ENCODE measurements at places on chromosomes 16 and 17.

DNA sequence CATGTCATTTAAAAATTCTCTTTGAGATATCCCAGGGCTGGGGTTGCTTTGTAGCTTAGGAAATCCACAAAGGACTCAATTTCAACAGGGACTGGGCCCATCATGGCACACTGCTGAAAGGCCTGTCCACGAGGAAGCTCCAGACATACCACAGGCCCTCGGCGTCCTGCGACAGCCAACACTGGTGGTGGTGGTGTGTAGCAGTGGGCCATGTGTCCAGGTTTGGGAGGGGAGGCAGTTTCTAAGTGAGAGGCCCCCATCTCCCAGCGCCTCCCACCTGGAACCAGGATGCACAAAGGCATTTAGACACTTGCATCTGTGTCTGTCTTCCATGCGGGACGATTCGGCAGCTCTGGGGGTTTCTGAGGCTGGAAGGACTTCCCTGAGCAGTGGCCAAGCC, 65.2 kb upstream of the ZNF423 start:
- no peak for DNase-seq

- DNase-seq = no peak
Observed at GRCh38 chr17:51245535-51245934, 14.3 kb downstream of the MBTD1 start.

DNA sequence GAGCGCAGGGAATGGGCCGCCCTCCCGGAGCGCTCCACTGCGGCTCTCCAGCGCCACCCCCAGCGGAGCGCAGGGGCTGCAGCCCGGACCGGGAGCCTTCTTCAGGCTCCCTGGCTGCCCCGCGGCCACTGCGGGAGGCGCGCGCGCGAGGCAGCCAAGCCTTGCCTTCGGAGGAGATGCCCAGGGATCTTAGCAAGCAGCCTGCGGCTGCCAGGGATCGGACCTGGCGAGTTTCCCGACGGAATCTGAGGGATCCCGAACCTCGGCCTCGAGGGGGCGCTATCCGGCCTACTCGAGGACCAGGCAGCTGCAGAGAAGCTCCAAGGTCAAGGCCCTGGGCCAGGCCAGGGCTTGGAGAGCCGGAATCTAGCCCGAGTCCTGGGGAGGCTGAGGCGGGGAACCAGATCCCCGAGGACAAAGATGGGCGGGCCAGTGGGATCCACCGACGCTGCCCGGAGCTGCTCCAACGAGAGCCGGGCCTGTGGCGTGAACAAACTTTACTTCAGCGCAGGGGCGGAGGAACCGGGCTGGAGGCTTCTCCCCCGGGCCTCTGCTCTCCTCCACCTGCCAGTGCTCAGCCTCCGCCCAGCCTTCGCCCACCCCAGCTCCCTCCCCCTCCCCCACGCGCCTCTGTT, at the start of gene IRX6:
Gene IRX6, plus strand, starts transcription at position 567 of the 635 bp plus-strand sequence. CDS start 889 bp downstream, outside the sequence.
- peak; percentile 78 for DNase-seq

GRCh38 chr16:83700918-83701317, 106.9 kb upstream of the HSBP1 start:
- no peak for DNase-seq

DNA sequence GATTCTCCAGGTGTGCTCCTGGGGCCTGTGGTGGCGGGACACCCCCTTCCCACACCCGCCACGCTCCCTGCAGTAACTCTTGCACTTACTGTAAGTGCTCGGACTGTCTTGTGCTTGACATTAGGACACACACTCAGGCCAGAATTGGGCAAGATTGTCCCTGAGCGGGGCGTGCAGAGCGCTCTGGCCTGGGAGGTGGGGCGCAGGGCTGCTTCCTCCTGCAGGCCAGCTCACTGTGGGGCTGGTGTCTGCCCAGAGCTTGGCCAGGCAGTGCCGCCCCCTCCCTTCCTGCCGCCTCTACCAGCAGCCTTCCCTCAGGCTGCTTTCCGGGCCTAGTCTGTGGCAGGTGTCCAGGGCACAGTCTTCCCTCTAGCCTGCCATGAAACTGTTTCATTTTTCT, 6.1 kb upstream of the ATP6V0C start:
- DNase-seq = no peak

DNA sequence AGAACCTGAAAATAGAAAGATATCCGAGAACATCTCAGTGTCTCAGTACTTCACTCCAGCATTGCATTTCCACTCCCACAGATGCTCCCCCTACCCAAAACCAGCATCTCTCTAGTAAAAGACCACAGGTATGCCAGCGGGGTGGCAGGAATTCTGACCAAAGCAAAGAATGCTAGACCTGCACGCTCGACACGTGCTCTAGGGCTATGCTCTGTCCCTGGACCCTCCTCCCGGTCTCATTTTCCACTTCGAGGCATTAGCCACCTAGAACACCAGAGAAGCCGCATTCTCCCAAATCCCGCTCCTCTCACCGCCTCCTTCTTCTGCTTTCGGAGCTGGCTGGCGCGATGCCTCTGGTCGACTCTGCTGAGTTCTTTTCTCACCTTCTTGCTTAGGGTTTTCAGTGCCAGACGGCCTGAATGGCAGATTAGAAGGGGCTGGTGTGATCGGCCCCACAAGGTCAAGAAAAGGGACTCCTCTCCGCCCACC, 487 bp downstream of the TSR1 start:
- peak; percentile 16 for DNase-seq

DNA sequence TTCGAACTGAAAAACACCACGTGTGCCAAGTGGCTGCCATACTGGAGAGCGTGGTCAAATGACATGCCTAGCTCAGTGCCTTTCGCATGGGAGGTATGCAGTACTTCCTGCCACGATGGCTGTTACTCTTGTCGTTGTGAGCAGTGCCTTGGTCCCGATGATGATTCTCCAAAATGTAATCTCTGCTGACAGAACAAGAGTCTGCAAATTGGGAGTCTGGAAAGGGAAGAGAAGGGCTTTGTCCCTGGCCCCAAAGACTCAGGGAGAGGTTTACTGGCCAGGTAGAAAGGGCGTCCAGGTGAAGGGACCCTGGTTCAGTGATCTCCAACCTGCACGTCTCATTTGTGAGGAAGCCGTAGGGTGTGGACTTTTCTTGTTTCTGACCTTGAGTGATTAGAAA, 336.6 kb downstream of the WWOX start:
- DNase-seq = no peak

GRCh38 chr16:52976539-52977167, 76.0 kb downstream of the CHD9NB start:
- DNase-seq = no peak

- no peak for DNase-seq
Observed at GRCh38 chr16:50519001-50519400, 29.2 kb upstream of the NKD1 start.

GRCh38 chr16:48958681-48959080, 323.0 kb downstream of the CBLN1 start:
- DNase-seq = no peak

DNA sequence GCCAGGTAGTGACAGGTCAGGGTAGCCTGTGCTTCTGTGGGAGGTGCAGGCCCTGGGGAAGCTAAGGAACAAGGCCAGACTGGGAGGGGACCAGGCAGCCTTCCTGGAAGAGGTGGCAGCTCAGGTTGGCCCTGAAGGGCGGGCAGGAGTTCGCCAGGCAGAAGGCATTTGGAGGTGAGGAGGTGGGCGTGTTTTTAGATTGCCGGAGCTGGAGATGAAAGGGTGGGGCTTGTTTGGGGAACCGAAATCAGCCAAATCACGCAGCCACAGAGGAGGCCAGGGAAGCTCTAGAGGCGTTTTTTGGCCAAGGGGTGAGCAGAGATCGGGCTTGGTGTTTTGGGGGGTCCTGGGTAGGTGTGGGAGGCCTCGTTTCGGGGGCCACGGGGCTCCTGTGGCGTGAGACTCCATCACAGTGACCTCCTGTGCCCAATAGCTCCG, 7.6 kb downstream of the ADCY7 start:
- no peak for DNase-seq

DNA sequence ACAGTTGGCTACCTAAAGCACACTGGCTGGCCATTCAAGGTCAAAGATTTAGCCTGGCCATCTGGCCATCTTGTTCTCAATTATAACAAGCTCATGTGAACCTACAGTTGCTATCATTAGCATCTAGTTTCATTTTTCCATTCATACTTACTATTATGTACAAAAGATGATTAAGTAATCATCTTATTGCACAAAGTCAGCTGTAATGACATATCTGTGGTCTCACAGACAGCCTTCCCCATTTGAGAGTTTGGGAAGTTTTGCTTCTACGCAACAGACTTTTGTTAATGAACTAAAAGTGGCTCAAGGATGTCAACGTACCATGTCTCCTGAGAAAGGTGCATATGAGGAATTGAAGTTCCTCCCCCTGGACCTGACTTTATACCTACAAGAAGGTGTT, 51.3 kb downstream of the HS3ST3B1 start:
- DNase-seq = no peak

DNA sequence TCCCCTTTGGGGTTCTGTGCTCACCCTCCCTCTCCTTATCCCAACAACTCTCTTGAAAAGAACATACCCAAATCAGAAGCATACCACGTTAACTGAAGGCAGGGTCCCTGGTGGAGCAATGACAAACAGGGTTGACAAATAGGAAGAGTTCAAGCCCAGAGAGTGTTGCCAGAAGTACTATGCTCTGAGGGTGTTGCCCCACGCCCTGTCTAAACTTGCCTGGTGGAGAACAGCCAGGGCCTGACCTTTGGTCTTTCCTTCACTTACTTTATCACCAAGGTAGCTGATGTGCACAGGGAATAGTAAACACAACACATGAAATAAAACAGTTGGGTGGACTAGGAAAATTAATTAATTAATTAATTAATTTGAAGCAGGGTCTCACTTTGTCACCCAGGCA, 23.3 kb downstream of the ZNF75A start:
- DNase-seq = no peak

DNA sequence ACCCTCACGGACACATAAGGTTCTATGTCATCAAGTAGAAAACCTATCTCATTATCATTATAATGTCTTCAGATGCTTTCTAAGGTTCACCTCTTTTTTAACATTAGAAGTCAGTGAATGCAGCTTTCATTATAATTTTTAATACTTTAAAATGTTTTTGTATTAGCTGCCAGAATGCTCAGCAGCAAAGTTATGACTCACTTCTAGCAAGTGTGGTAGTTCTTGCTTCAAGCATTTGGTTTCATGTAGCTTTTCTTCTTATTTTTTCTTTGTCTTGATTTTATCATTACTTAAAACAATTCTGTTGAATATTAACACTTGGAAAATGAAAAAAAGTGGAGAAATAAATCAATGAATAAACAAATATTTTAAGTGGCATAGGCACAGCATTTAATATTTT, 23.4 kb downstream of the LPCAT2 start:
- no peak for DNase-seq

DNA sequence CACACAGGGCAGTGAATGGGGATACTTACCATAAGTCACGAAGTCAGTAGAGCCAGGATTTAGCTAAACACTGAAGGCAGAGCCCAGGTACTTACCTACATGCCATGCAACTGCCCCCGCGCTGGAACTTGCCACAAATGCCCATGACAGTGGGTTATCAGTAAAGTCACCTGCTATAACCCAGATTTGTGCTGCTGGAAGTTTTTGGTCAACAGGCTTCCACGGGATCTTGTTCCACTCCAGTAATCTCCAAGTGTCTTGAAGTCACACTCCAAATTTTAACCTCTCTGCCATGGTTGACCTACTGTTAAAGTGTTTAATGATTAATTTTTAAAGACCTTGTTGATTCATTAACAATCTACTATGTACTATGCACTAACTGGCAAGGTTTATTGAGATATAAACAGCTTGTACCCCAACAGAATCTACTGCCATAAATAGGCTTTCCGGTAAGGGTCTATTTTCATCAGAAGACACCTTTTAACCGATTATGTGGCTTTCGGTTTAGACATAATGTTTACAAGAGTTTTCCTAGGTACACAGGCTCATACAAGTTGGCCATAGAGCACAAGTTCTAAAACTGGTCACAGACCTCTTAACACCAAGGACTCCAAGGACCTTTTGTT, 6.3 kb upstream of the SLC5A11 start:
- DNase-seq = no peak
